ENCODE measurements at places on chromosomes 3 and 15. TPM values are rescaled to one million over a fixed set of nuclear protein-coding genes. Genes with fewer than 3 reads are reported as not detected.
A peak's percentile ranks its signal among the peaks of the same experiment; 100 is the strongest.

DNA sequence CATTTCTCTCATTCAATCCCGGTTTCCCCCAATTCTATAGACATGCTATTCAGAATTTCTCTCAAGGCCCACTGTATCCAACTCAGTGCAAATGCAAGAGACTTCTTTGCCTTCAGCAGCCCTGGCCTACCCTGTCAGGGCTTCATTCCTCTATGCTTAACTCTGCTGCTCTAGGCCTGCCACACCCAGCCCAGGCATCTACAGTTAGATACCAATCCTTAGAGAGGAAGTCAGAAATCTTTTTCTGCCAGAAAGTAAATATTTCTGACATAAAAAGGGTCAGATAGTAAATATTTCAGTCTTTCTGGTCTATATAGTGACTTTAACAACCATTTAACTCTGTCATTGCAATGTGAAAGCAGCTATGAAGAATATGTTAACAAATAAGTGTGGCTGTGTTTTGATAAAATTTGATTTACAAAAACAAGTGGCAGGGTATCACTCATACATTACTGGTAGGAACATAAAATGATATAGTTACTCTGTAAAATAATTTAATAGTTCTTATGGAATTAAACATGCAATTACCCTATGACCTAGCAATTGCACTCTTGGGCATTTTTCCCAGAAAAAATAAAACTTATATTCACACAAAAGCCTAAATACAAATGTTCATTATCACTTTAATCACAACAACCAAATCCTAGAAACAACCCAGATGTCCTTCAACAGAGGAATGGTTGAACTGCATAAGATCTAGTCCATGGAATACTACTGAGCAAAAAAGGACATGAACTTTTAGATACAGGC, 942.0 kb downstream of the SQOR start:
- H3K27ac ChIP-seq = no peak overlapping the region
- no peak for DNase-seq
- H3K27me3 ChIP-seq = no peaks in the 10 kb centered on the region
- no peaks in the 10 kb centered on the region for H3K36me3 ChIP-seq
- H3K4me1 ChIP-seq = no peaks in the 10 kb centered on the region

DNA sequence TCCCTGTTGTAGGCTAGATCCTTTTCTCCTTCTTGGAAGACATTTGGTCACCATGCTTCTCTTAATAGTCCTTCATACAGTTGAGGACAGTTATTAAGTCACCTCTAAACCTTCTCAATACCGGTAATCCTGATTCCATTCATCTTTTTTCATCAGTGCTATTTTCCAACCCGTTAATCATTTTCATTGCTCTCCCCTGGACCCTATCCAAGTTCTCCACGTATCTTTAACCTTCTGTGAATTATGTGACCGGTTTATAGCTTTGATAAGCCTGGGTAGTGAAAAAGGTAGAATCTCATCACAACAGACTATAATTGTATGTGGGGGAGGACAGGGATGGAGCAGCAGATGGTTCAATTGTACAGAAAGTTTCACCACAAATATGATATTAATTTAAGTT, 168.5 kb downstream of the MECOM start:
- H3K36me3 ChIP-seq = no peaks in the 10 kb centered on the region
- no peaks in the 10 kb centered on the region for H3K27me3 ChIP-seq
- no peak for DNase-seq
- H3K27ac ChIP-seq = no peak overlapping the region
- H3K4me3 ChIP-seq = no peak overlapping the region

GRCh38 chr3:187946981-187947380, 201.7 kb upstream of the BCL6 start:
- H3K36me3 ChIP-seq = no peaks in the 10 kb centered on the region
- H3K27ac ChIP-seq = no peak overlapping the region
- no peaks in the 10 kb centered on the region for H3K27me3 ChIP-seq
- no peak for DNase-seq

- H3K27ac ChIP-seq = no peak overlapping the region
- no peak for DNase-seq
- H3K27me3 ChIP-seq = no peaks in the 10 kb centered on the region
- no peaks in the 10 kb centered on the region for H3K4me1 ChIP-seq
- H3K36me3 ChIP-seq = no peaks in the 10 kb centered on the region
These were observed 40.2 kb downstream of the ROBO2 start for GRCh38 chr3:77079988-77080610.

GRCh38 chr3:88058306-88058580, 562 bp downstream of the CGGBP1 start:
- H3K4me3 ChIP-seq = peak overlapping the region; percentile 87
- H3K36me3 ChIP-seq = no peaks in the 10 kb centered on the region
- no peaks in the 10 kb centered on the region for H3K27me3 ChIP-seq
- no peak for DNase-seq
- no peaks in the 10 kb centered on the region for H3K4me1 ChIP-seq
- peak overlapping the region; percentile 96 for H3K27ac ChIP-seq

DNA sequence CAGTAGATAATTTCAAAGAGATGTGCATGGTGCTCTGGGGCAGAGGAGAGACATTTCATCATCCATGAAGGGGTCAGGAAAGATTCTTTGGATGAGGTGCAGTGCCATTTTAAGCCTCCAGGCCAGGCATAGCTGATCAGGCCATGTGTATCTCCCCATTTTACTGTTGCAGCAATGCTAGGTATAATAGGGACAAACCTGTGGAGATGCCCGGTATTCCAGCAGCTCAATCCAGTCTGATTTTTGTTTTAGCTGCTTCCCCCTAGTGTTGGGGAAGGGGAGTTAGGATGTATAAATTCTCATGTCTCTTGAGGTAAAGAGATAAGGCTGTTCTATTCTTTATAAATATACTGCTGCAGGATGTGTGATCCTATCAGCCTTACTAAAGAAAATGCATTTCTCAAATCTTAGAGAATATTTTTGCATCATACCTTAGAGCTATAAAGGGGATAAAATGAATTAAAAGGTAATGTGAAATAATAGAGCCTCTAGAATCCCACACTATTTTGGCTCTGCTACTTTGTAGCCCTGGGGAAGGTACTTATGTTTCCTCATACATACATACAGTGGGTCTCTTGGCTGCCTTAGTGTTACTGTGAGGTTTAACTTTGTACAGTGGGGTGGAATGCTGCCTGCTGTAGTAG, 5.2 kb downstream of the CDV3 start:
- no peaks in the 10 kb centered on the region for H3K4me1 ChIP-seq
- no peaks in the 10 kb centered on the region for H3K36me3 ChIP-seq
- no peak overlapping the region for H3K27ac ChIP-seq
- H3K4me3 ChIP-seq = no peak overlapping the region
- H3K27me3 ChIP-seq = no peaks in the 10 kb centered on the region
- DNase-seq = no peak

DNA sequence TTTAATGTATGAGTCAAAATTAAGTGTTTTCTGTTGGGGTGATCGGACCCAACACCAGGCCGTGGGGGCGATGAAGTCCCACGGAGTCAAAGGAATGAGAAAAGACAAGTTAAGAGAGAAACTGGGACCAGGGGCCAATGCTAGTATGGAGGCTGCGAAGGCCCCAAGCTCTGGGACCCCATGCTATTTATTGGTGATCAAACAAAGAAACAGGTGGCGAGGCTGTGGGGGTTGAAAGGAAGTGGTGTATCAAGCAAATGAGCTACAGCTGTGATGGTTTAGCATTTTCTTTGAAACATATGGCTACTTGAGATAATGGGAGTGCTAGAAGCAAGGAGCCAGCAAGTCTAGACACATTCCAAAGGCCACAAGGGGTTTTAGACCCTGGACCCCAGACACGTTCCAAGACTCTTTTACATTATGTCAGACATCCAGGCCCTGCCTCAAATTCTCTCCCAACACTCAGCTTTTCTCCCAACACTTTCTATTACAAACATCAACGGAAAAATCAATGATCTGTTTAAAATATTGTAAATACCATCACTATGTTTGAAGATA, 56.0 kb upstream of the SNRPN start:
- no peaks in the 10 kb centered on the region for H3K36me3 ChIP-seq
- DNase-seq = no peak
- H3K4me3 ChIP-seq = no peak overlapping the region
- H3K27me3 ChIP-seq = no peaks in the 10 kb centered on the region
- no peaks in the 10 kb centered on the region for H3K4me1 ChIP-seq

DNA sequence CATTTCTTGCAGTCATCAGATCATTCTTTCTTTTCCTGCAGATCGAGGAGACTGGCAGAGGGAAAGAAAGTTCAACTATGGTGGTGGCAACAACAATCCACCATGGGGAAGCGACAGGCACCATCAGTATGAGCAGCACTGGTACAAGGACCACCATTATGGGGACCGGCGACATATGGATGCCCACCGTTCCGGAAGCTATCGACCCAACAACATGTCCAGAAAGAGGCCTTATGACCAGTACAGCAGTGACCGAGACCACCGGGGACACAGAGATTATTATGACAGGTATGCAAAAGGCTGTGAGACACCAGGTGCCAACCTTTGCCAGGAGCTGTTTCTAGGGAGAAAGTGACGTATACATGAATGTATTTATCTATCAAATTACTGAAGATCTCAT, 69.0 kb downstream of the RGMA start:
- no peak overlapping the region for H3K4me3 ChIP-seq
- no peaks in the 10 kb centered on the region for H3K4me1 ChIP-seq
- H3K27me3 ChIP-seq = no peaks in the 10 kb centered on the region
- no peak overlapping the region for H3K27ac ChIP-seq
- no peak for DNase-seq
- no peaks in the 10 kb centered on the region for H3K36me3 ChIP-seq

GRCh38 chr15:78065973-78066946, 11.3 kb downstream of the TBC1D2B start:
- H3K27me3 ChIP-seq = no peaks in the 10 kb centered on the region
- no peaks in the 10 kb centered on the region for H3K36me3 ChIP-seq
- H3K4me3 ChIP-seq = no peak overlapping the region

GRCh38 chr3:103210583-103210982, 775.8 kb downstream of the ZPLD1 start:
- no peaks in the 10 kb centered on the region for H3K27me3 ChIP-seq
- H3K27ac ChIP-seq = no peak overlapping the region
- H3K4me1 ChIP-seq = no peaks in the 10 kb centered on the region

- no peak overlapping the region for H3K27ac ChIP-seq
- no peaks in the 10 kb centered on the region for H3K36me3 ChIP-seq
- no peak overlapping the region for H3K4me3 ChIP-seq
These were observed 224.0 kb downstream of the CHL1 start for GRCh38 chr3:420584-420983.

- H3K4me1 ChIP-seq = no peaks in the 10 kb centered on the region
- no peak overlapping the region for H3K27ac ChIP-seq
- no peaks in the 10 kb centered on the region for H3K27me3 ChIP-seq
- DNase-seq = no peak
- H3K36me3 ChIP-seq = no peaks in the 10 kb centered on the region
These were observed 46.0 kb downstream of the RUBCN start for GRCh38 chr3:197690754-197691153.

DNA sequence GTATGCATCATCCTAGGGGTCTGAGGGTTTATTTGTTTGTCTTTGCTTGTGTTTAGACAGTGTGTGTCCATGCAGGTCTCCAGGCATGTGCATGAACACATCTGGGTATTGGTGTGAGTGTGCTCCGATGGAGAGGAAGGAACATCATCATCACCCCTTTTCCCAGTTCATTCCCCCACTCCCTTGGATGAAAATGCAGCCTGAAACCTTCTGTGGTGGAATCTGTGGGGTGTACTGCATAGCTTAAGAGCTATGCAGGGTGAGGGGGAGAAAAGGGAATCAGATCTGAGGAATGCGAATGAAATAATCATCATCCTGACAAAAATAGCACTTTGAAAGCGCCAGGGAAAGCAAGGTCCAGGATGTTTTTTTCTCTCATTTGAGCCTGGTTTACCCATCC, 520.1 kb downstream of the NTRK3 start:
- no peaks in the 10 kb centered on the region for H3K4me1 ChIP-seq
- H3K4me3 ChIP-seq = no peak overlapping the region
- H3K36me3 ChIP-seq = no peaks in the 10 kb centered on the region
- H3K27ac ChIP-seq = no peak overlapping the region

DNA sequence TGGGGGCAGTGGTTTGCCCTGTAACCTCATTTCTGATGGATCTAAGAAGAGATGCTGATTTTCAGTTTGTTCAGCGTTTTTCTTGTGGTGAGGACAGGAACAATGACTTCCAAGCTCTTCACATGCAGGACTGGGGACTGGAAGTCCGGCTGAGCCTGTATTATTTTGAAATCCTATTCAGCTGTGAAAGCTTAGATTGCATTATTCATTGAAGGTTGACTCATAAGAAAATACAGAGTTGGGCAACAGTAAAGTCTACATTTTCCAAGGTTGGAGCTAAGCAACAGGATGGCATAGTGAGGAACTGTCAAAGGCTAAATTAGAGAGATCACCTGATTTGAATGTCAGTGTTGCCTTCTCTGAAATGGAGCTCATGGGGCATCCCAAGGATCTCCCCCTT, 230.9 kb upstream of the FEZF2 start:
- H3K4me1 ChIP-seq = no peaks in the 10 kb centered on the region
- no peak for DNase-seq
- H3K36me3 ChIP-seq = no peaks in the 10 kb centered on the region
- no peak overlapping the region for H3K4me3 ChIP-seq

DNA sequence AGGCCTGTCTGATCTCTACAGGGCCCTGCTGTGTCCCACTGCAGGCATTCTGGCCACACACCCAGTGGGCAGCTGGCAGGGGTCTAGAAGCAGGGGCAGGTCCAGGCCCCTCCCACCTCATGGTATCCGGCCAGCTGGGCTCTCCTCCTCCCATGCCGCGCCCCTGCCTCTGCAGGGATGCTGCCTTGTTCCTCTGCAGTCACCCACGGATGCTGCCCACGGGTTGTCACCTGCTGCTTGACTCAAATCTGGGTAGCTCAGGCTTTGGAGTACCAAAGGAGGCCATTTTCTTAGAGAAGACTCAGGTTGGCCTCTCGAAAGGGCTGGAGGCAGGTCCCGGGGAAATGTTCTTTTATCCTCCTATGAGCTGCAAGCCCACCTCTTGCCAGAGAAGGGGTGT, 25.0 kb downstream of the EFCAB12 start:
- no peak for DNase-seq
- H3K4me1 ChIP-seq = no peaks in the 10 kb centered on the region
- no peaks in the 10 kb centered on the region for H3K36me3 ChIP-seq
- H3K27me3 ChIP-seq = no peaks in the 10 kb centered on the region
- no peak overlapping the region for H3K27ac ChIP-seq

The ACKR2 gene
- 8.7 TPM for total RNA-seq

The ADAMTS9 gene
- 168 TPM for total RNA-seq

The FOXB1 gene
- total RNA-seq = not detected

The HRG gene
- not detected for total RNA-seq

The RAB27A gene
- 6.4 TPM for total RNA-seq

The ITIH1 gene
- not detected for total RNA-seq
